ENCODE measurements at places on chromosomes 11 and 22. TPM values are rescaled to one million over a fixed set of nuclear protein-coding genes. Genes with fewer than 3 reads are reported as not detected.
A peak's percentile ranks its signal among the peaks of the same experiment; 100 is the strongest.

The MPZL2 gene
- total RNA-seq, result 16.8 TPM

- DNase-seq, result no peak
Measured at GRCh38 chr11:79150966-79151365, 289.9 kb downstream of the TENM4 start.

GRCh38 chr11:64514590-64514989 is 76.4 kb upstream of the SLC22A12 start:
- DNase-seq, result no peak

The VSIG10L2 gene
- total RNA-seq, result not detected

The A4GALT gene
- total RNA-seq, result 16.0 TPM

- DNase-seq, result no peak
Measured at GRCh38 chr22:27988704-27989103, 69.6 kb upstream of the PITPNB start.

The OAF gene
- total RNA-seq, result 32.3 TPM

The MPPED1 gene
- not detected for total RNA-seq

GRCh38 chr11:109945626-109946321 is 147.4 kb upstream of the ZC3H12C start:
- DNase-seq, result no peak

DNA sequence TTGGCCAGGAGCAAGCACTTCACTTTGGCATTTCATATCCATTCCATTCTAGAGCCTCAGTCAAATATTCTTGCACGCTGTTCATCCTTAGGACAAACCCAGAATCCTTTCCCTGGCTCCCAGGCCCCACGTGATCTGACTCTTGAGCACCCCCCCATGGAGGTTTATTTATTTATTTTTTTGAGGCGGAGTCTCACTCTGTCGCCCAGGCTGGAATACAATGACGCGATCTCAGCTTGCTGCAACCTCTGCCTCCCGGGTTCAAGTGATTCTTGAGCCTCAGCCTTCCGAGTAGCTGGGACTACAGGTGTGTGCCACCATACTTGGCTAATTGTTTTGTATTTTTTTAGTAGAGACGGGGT is 12.7 kb upstream of the TSGA10IP start:
- DNase-seq, result no peak

The ZNF70 gene
- 3.2 TPM for total RNA-seq

GRCh38 chr11:71453037-71453917 is at the start of gene NADSYN1:
Gene NADSYN1, plus strand, starts transcription at chr11:71453203. Its CDS starts 94 bp downstream, at chr11:71453297.
- peak; percentile 80 for DNase-seq

DNA sequence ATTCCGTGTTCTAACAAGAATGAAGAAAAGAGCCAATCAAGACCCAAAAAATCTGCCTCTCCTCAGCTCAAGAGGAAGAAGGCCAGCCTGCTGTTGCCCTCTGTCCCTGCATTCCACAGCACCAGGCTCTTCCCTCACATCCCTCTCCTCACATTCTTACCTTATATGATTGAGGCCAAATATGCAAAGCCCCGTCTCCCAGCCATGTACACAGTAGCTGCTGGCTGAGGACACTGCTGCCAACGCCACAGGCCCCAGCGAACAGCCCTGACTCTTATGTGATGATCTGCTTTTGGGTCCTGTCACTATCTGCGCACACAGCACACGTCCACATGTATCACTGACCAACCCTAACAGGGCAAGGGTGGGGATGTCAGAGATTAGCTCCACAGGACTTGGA is 60.2 kb downstream of the MICAL3 start:
- no peak for DNase-seq

DNA sequence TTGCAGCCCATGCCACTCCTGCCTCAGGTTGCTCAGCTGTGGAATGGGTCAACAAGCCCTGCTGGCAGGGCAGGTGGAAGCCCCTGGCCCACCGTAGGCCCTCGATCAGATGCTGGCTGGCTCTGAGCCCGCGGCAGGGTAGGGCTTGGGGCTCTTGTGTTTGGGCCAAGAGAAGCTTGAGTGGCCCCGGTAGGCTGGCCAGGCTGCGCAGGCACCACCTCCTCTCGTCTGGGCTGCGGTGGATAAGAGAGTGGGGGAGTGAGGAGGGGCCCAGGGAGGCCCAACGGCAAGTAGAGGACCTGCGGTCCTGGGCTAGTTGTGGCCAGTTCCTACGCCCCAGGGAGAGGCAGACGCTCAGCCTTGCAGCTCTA is 115.2 kb downstream of the CEP164 start:
- no peak for DNase-seq

DNA sequence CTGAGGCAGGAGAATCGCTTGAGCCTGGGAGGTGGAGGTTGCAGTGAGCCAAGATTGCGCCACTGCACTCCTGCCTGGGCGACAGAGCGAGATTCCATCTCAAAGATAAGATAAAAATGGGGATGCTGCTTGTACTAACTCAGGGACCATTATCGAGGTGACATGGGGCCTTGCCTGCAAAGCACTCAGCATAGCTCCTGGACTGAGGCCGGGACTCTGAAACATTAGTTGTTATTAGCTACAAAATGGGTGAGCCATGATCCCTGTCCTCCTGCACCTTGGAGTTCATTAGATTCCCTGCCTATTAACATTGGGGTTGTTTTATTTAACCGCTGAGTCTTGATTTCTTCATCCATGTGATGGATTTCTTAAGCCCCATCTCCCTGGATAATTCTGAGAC is 5.1 kb downstream of the PPP2R5B start:
- no peak for DNase-seq

The MMP27 gene
- total RNA-seq, result not detected

DNA sequence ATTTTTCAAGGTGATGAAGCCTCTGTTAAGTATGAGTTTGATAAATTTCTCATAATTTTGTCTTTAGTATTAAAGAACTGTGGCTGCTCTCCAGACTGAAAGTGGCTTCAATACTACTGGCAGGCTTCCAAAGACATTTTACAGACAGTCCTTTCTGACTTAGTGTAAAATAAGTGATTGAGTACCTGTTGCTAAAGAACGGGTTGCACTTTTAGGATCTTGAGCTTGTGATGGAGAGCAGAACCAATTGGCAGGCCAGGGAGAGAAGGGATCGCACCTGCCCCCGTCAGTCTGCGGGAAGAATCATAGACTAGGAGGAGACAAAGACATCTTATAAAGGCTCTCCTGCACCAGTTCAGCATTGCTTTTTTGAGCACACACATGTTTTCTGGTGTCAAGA is 4.4 kb downstream of the NCAM1 start:
- DNase-seq, result no peak

DNA sequence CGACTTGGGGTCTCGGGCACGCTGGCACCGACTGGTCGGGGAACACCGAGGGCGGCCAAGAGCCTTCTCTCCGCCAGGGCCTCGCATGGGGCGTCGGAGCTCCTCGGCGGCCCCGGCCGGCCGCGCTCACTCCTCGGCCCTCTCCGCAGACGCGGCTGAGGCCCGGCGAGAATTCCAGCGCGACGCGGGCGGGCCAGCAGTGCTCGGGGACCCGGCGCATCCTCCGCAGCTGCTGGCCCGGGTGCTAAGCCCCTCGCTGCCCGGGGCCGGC is 5.6 kb downstream of the TBX1 start:
- no peak for DNase-seq

GRCh38 chr11:87398931-87399330 is 361.2 kb downstream of the TMEM135 start:
- no peak for DNase-seq

The MMP7 gene
- 0.61 TPM for total RNA-seq

DNA sequence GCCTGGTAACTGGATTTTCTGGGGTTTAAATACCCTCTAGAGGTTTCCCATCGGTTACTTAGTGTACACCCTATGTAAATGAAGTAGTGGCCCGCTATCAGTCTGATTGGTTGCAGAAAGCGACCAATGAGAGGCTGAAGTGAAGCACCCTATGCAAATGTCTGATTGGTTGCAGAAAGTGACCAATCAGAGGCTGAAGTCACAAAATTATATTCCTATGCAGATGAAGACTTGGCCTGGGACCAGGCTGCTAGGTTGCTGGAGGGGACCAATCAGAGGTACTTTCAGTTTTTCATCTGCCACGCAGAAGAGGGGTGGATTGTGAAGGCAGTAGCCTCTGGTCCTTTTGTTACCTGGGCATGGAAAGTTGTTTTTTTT is 134.8 kb downstream of the TBC1D22A start:
- DNase-seq, result no peak

The CABP4 gene
- total RNA-seq, result not detected

DNA sequence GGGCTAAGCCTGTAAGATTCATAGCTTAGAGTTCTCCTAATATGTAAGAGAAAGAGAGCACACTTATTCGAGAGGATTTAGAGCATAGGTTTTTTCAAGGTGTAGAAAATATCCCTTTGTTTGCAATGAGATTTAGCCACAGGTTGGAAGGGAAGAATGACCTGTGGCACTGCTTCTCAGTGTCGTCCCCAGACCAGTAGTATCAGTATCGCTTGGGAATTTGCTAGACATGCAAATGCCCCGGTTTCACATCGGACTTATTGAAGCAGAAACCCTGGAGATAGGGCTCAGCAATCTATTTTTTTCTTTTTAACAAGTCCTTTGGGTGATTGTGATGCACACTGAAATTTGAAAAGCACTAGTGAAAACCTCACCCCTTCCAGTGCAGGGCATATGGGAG is 362.6 kb upstream of the C11orf87 start:
- DNase-seq, result no peak

The ACCS gene
- 13.2 TPM for total RNA-seq

DNA sequence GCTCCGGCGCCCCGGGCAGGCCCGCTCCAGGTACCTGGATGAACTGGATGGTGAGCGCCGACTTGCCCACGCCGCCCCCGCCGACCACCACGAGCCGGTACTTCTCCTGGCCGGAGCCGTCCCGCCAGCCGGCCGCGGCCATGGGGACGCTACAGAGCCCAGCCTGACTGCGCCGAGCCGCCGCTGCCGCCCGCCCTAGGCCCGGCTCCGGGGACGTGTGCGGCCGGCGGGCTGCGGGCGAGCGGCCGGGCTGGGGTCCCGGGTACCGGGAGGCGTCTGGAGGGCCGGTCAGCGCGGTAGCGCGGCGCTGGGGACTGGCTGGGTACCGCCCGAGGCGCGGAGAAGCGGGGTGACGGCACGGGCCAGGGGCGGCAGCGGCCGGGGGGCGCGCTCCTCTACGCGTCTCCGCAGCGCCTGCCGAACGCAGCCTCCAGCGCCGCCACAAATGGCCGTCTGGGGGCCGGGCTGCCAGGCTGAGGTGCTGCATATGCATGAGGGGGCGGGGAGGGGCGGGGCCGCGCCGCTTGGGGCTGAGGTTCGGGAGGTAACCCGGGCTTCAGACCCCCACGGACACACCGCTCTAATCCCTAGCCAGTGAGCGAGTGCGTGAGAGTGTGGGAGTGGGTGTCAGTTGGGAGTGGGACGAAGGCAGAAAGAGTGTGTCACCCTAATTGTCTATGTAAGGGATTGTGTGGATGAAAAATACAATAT is at the start of gene RRAS2:
TSS of gene RRAS2 (minus strand) at position 455 of the 711 bp plus-strand sequence. CDS start at position 142, 313 bp downstream.
- peak; percentile 33 for DNase-seq

The FJX1 gene
- total RNA-seq, result 13.7 TPM

DNA sequence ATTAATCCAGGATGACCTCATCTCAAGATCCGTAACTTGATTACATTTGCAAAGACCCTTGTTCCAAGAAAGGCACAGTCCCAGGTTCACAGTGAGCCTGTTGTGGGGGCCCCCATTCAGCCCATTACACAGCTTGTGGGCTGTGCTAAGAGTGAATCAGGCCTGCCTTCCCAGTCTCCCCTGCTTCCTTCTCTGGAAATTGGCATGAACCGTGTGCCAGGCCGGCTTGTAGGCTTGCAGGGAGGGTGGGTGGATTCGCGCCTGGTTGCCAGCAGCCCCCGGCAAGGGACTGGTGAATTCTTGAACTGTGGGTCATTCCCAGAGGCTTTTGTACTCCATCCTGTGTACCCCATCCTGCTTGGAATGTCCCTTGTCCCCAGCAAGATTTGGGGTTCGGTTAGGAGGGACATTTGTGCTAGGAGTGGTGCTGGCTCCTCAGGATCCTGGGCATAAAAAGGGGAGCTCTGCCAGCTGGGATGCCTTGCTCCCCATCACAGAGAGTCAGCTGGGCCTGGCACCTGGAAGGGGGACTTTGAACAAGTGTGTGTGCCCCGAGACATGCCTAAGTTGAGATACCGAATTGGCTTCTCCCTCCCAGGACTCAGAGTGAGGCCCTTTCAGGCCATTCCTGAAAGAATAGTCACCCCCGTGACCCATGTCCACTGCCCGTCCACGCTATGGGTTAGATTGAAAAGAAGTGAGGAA is 818.2 kb downstream of the BRD1 start:
- DNase-seq, result no peak

GRCh38 chr11:34238533-34238932 is 119.3 kb downstream of the ABTB2 start:
- no peak for DNase-seq

DNA sequence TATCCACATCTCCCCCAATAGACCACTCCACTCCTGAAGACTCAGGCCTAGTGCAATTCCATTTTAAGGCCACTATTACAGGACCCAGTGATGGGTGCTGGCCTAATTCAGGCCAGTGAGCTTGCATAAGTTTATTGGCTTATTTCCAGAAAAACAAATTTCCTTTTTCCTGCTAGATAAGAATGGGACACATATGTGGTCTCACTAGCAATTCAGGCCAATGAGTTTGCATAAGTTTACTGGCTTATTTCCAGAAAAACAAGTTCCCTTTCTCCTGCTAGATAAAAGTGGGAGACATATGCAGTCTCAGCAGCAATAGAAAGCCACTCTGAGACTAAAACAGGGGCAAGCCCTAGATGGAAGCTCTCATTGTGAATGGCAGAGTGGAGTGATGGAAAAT is 22.4 kb downstream of the ADM start:
- DNase-seq, result no peak

- no peak for DNase-seq
Measured at GRCh38 chr22:42684462-42685195, 35.4 kb upstream of the CYB5R3 start.

- no peak for DNase-seq
Measured at GRCh38 chr11:130719220-130719915, 196.9 kb downstream of the SNX19 start.

DNA sequence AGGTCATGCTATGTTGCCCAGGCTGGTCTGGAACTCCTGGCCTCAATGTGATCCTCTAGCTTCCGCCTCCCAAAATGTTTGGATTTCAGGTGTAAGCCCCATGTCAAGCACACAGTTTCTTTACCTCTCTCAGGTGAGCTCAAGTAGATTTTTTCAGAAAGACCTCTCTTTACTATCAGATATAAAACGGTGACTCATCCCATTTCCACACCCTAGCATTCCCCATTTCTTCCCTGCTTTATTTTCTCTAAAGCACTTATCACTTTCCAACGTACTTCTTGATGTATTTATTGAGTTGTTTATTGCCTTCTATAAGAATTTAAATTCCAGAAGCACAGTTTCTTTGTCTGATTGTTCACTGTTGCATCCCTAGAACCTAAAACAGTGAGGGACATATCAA is 3.7 kb downstream of the TSG101 start:
- no peak for DNase-seq
